Amniotic stem cell (primary cell): ENCODE measurements at places on chromosomes 6 and 20.
A peak's percentile ranks its signal among the peaks of the same experiment; 100 is the strongest.

DNA sequence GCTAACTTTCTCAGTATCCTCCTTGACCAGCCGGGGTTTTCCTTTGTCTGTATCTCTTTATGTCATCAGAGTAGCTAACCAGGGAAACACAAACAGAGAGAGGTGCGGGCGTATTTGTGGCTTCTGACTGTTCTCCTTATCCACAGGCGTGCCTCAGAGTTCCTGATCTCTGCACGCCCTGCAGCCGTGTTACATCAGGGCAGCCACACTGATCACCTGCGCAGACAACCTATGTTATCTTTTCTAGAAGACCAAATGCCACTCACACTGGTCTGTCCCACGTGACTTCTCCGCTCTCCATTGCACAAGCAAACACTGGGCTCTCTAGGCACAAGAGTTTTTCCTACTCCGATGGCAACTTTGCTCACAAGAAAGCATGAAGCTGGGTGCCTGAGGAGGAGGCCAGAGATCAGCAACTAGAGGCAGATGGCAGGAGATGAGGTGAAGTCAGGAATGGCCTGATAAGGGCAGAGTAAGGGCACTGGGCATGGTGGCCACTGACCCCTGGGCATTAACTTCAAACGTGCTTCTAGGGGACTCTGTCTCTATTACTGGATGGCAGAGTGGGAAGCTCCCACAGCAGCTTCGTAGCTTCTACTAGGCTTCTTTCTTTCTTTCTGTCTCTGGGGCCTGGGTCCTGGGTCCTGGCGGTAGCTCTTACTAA is 4.5 kb downstream of the PDE10A start:
- DNase-seq: no peak

DNA sequence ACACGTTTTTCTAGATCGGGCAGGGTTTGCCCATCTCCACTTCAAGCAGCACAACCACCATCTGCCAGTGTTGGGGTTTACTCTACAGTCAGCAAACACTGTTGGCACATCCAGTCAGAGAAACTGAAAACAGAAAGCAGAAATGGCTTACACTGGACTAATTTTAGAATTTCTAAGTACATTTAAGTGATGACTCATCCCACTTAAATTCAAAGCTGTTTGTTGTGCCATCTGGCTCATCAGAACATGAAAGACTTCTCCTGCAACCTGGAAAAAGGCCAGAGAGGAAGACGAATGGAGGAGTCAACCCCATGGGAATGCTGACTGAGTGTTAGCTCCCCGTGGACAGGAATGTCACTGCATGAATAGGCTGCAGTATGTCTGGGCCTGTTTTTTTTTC is 21.8 kb downstream of the FAM209B start:
- DNase-seq: peak; percentile 78

- no peak for DNase-seq
Observed at GRCh38 chr6:79373880-79374279, 139.4 kb upstream of the HMGN3 start.

- DNase-seq: no peak
Observed at GRCh38 chr6:17724341-17724740, 17.6 kb upstream of the NUP153 start.

DNA sequence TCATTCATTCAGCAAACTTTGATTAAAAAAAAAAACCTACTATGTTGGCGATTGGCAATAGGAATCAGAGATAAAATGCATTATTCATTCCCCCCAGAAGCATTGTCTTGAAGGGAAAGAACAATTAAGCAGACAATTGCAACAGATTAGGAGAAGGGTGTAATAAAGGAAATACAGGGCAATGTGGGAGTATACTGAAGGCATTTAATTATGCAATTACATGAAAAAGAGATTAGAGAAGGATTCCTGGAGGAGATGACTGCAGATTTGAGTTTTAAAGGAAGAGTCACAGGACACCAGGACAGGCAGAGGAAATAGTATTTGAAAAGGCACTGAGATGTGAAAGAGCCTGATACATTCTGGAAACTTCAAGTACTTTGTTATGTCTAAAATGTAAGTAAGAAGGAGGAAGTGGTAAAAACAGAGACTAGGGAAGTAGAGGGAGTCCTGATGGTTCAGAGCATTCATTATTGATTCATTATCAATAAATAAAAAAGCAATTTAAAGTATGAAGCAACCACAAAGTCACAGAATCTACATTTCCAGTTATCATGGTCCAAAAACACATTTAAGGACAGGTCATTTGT is 43.7 kb downstream of the THEMIS start:
- no peak for DNase-seq

- no peak for DNase-seq
Observed at GRCh38 chr6:31655349-31656237, at the start of gene APOM. Gene APOM, plus strand, starts transcription at chr6:31655894. Its CDS starts 73 bp downstream, at chr6:31655967.

DNA sequence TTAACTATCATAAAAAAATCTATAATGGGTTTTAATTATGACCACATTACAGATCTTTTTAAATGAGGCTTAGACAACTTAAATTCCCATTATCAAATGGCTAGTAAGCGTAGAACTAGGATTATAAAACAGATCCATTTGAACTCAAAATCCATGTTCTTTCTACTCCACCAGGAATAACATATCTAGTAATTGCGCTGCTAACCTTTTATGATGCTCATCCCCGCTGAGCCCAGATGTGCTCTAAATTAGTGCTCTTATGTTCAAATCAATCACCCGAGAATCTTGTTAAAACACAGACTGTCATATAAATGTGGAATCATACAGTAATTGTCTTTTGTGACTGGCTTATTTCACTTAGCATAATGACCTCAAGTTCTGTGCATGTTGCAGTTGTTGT is 903.1 kb downstream of the PHF3 start:
- no peak for DNase-seq

GRCh38 chr20:61295249-61295648 is 43.2 kb downstream of the CDH4 start:
- DNase-seq: no peak

GRCh38 chr20:20946122-20946759 is 159.9 kb downstream of the LINC00237 start:
- no peak for DNase-seq

- DNase-seq: no peak
Observed at GRCh38 chr6:52400313-52401041, 19.7 kb upstream of the EFHC1 start.

DNA sequence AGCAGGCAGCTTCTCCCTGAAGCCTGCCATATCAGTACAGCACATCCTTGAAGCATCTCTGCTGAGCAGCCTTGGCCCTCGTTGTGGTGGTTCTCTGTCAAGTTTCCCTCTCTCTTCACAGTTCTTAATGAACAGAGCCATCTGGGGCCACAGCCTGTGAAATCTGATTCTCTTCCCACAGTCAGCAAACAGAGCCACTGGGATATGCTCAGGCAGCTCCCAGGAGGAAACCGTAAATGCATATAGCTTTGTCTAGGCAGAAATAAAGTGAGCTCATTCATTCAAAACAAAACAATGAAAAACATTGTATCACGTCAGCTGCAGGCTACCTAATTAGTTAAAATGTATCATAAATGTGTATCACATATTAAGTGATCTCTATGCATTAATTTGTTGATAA is 80.3 kb downstream of the TBC1D7 start:
- DNase-seq: no peak

GRCh38 chr6:131775886-131776285 is 31.9 kb upstream of the ENPP1 start:
- no peak for DNase-seq

- peak; percentile 37 for DNase-seq
Observed at GRCh38 chr6:144149894-144150709, at the start of gene STX11. Gene STX11, plus strand, starts transcription at chr6:144150517. Its CDS starts 36,111 bp downstream, at chr6:144186628.

GRCh38 chr6:157151989-157152388 is 171.3 kb downstream of the TMEM242 start:
- DNase-seq: no peak

DNA sequence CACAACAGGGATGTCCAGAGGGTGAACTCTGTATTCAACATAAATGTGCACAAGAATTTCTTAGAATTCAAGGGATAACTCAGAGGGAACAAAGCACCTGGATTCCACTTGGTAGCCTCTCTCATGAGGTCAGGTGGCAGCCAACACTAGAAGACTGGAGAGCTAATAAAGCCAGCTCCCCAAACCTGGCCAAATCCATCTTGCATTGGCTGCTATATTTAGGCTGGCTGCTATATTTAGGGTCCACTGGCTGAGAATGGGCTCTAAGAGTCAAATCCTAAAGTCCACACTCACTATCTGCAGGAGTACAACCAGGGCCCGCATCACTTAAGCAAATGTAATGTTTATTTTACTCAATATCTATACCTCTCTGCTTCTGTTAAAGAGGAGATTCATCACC is 20.0 kb downstream of the TBC1D7 start:
- DNase-seq: no peak

- DNase-seq: no peak
Observed at GRCh38 chr20:38395165-38395564, 40.0 kb downstream of the SNHG17 start.

- no peak for DNase-seq
Observed at GRCh38 chr20:41462372-41463161, 95.9 kb upstream of the EMILIN3 start.

DNA sequence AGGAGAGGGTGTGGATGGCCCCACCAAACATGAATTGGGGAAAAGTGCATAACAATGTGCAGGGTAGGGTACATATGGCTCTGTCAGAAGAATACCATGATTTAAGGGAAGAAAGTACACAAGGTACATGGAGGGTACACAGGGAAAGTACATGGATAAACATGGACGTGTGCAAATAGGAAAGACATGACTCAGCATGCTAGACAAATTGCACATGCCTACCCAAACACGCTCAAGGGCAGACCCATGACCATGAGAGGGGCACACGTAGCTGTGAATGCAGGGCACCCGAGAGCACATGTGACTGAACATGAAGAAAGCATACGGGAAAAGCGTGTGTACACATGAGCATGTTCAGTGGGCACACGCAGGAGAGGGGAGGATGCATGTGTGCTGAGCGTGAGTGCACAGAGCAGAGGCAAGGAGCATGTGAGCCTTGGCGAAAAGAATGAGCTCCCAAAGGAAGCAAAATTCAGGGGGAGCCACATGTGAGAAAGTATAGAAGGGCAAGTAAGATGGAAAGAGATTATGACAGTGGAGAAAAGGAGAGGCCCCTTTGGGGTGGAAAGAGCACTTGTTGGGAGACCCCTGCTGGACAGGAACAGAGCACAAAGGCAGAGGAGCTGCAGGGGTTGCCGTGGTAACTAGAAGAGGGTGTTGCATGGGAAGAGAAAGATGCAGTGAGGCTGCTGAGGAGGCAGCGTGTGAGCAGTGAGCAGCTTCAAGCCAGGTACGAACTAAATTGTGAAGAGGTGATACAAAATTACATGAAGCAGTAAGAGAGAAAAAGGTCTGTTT is 17.8 kb downstream of the OR2H2 start:
- no peak for DNase-seq

DNA sequence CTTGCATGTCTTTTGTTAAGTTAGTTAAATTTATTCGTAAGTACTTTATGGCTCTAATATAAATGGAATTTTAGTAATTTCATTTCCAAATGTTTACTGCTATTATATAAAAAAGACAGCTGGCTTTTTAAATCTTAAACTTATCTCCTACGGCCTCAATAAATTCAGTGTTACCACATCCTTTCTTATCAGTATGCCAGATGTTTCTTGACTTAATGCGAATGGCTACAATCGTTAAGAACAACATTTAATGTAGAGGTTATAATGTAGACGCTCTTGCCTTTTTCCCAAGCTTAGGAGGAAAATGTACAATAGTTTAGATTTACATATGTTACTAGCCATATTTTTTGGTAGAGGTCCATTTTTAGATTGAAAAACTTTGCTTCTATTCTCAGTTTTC is 659.4 kb downstream of the TENT5A start:
- DNase-seq: no peak

DNA sequence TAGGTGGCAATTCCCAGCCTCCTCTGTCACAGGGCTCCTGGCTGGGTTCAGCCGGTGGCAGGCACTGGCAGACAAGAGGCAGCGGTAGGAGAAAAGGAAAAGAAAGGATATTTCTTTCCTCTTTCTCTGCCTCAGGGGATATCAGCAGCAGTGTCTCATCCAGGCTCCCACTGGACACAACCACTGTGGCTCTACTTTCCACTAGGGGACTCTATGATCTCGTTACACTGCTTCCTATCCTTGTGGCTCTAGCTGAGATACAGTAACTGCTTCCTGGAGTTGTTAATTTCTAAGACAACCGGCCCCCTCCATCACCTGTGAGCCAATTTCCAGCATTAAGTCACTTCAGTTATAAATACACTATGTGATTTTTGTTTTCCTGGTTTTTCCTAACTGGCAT is 102.0 kb upstream of the LRFN2 start:
- DNase-seq: no peak

GRCh38 chr20:10747019-10747418 is 73.2 kb upstream of the JAG1 start:
- DNase-seq: no peak

DNA sequence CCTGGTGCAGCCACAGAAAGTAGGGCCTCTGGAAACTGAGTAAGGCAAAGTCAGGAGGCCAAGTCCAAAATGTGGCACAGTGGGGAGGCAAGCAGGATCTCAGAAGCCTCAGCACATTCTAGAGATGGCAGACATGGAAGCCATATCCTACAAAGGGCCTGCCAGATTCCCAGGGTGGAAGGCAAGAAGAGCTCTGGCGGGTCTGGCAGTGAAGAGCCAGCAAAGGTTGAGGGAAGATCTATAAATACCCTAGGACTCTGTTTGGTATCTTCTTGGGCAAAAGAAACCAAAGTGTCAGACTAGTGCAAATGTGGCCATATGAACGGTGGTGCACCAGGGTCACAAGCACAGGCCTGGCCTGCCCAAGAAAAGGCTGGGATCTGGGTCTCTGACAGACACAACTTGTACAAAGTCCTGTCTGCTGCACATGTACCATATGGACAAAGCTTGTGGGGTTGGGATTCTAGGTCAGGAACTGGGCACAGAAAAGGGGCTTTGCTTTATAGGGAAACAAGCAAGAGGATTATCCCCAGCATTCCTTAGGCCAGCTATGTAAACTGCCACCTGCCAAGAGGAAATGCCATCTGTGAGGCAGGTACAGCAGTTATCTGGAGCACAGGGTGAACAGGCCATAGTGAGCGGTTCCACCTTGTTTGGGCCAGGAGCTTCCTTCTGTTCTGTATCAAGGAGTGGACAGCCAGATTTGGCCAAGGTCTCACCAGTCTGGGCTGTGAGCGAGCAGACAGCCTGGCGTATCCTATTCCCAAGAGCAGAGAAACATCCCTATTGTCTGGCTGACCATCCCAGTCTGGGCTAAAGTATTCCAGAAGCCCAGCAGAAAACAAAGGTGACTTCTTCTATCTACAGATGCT is 36.3 kb upstream of the SLC4A11 start:
- no peak for DNase-seq

DNA sequence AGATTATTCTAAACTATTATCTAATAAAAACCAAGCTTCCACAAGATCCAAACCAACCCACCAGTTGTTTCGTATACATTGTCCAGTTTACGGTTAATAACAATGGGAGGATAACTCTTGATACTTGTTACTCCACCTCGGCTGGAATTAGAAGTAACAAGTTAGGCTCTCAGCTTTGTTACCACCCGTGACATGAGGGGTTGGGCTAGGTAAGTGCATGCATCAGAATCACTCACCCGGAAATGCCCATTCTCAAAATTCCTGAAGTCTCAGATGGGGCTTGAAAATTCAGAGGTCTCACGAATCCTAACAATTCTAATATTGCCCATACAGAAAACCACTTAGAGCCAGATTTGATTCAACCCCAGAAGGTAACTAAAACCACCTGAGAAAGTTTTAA is 27.0 kb upstream of the SERPINB1 start:
- DNase-seq: no peak

- no peak for DNase-seq
Observed at GRCh38 chr6:88612631-88613030, 350.8 kb downstream of the RNGTT start.
